ENCODE measurements at places on chromosomes 3 and 15. TPM values are rescaled to one million over a fixed set of nuclear protein-coding genes. Genes with fewer than 3 reads are reported as not detected.

Gene ZBED2
- total RNA-seq, result under 0.01 TPM

Gene ATP13A5
- total RNA-seq, result not detected

Gene ACKR2
- 0.81 TPM for total RNA-seq

Gene PLD1
- 4.8 TPM for total RNA-seq

Gene EIF2A
- 118 TPM for total RNA-seq

Gene CYP1A2
- not detected for total RNA-seq

Gene HIGD1A
- total RNA-seq, result 16.7 TPM

Gene FANCD2
- 8.9 TPM for total RNA-seq

Gene ALDH1L1
- total RNA-seq, result under 0.01 TPM

Gene ISL2
- not detected for total RNA-seq

Gene IGDCC3
- not detected for total RNA-seq

Gene SCAMP2
- total RNA-seq, result 67.6 TPM

Gene CSTA
- total RNA-seq, result 0.27 TPM

Gene CCR8
- total RNA-seq, result not detected

Gene ZWILCH
- 4.8 TPM for total RNA-seq

All from hematopoietic multipotent progenitor cell (in vitro differentiated cells).